ENCODE measurements at places on chromosomes 3 and 15.
A peak's percentile ranks its signal among the peaks of the same experiment; 100 is the strongest.

GRCh38 chr3:100796556-100796955, 87.3 kb downstream of the TFG start:
- DNase-seq = no peak

DNA sequence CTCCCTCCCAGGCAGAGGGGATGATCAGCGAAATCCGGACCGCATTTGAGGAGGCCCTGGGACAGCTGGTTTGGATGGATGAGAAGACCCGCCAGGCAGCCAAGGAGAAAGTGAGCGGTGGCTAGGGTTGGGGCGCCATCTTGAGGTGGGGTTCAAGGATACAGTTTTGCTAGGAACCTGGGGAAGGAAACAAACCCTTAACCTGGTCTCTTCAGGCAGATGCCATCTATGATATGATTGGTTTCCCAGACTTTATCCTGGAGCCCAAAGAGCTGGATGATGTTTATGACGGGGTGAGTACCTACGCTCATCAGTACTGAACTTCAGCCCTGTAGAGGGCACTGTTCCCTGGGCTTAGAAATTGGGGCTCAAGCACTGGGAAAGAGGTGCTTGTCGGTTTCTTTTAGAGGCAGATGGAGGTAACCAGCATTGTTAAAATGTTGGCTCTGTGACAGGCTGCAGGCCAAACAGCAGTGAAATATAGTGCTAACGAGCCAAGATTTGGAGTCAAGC, 9.6 kb upstream of the PSMD2 start:
- peak; percentile 27 for DNase-seq

- no peak for DNase-seq
Observed at GRCh38 chr3:9450991-9451390, 53.6 kb downstream of the SETD5 start.

DNA sequence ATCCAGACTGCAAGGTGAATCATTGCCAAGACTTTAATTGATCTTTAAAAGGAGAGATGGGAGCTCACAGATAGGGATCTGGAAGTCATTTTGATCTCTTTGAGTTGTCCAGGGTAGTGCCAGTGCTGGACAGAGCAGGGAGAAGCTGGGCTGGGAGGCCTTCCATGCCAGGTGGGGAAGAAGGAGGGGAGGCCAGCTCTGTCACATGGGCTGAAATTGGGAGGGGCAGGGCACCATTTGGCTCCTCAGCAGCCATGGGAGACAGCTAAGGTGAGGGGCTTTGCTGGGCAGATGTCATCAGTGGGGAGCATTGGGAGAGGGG, 23.4 kb downstream of the SMAD6 start:
- no peak for DNase-seq

- no peak for DNase-seq
Observed at GRCh38 chr15:90337256-90337655, 14.8 kb upstream of the ZNF774 start.

- no peak for DNase-seq
Observed at GRCh38 chr15:96736384-96736783, 405.9 kb downstream of the NR2F2 start.

- no peak for DNase-seq
Observed at GRCh38 chr15:40937762-40938535, 8.8 kb downstream of the DLL4 start.

GRCh38 chr3:183766107-183766506, 59.3 kb downstream of the MAP6D1 start:
- DNase-seq = no peak

DNA sequence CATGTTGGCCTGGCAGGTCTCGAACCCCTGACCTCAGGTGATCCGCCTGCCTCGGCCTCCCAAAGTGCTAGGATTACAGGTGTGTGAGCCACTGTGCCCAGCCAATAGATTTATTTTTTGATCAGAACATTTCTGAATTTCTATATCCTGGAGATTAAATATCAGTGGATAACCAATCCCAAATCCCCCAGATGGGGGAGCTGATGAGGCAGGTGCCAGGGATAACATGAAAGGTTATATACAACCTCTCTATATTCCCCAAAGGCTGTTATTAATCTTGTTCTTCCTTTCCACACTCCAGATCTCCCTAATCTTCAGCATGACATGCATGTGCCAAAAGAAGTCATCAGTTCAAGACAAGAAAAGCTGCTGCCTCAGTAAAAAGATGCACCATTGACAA, 112.3 kb downstream of the WDR76 start:
- no peak for DNase-seq
